ENCODE measurements at places on chromosomes 11 and 22.
A peak's percentile ranks its signal among the peaks of the same experiment; 100 is the strongest.

DNA sequence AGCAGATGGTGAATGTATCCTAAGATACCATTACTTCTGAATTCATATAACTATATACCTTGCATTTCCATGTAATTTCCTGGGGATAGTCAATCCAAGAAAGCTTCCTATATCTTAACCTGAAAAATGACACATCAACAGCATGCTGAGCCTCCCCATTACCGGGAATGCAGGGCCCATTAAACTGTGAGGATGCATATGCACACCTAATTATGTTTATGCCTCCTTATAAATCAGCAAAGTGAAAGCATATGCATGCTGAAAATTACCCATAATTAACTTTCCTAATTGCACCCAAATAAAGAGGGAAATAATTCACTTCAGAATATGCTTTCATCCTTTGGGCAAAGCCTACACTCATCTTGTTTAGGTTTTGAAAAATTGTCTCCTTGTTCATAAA lies 663.0 kb downstream of the KCNA4 start:
- DNase-seq = no peak

DNA sequence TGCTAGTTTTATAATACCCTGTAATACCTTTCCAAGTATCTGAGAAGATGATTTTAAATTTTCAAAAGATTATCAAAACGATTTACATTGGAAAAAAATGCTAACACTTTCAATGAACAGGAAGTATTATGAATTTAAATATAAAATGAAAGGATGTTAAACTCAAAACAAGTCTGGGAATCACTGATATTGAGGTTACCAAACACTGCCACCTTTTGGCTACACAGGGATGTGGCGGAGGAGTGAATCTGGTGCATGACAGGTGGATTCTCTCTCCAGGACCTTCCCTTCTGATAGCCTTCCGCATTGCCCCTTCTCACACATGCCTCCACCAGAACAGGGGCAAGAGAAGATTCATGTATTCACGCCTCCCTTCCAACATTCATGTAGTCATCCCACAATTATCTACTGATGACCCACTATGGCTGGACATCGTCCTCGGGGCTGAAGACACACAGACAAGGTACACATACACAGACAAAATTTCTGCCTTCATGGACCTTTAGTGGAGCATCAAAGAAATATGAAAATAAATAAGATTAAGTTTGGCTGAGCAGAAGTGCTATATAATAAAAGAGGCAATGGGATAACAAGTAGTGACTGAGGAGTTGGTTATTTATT lies 34.7 kb downstream of the ATG16L2 start:
- peak; percentile 54 for DNase-seq

DNA sequence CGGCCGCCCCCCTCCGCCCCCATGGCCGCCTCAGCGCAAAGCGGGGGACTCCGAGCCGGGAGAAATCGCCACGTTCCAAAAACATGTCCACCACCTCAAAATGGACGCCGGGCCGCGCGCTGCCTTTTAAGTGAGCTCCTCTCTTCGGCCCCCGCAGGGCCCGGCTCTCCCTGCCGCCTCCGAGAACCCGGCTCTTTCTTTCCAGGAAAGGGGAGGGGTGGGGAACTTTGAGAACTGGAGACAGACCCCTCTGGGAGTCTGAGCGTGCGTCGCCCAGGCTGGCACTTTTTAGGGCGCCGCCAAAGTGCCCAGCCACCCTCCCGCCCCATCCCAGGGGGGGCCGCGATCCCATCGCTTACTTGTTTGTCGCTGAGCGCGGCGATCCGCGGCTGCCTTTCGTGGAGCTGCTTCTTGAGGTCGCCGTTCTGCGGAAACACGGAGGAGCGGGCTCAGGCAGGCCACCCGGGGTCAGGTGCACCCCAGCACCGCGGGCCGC lies 1.6 kb downstream of the PHF21B start:
- DNase-seq = no peak

- no peak for DNase-seq
These were observed 160.0 kb downstream of the NAV2 start for GRCh38 chr11:19872512-19873145.

- no peak for DNase-seq
These were observed 12.1 kb downstream of the GAL3ST1 start for GRCh38 chr22:30562366-30562765.

- peak; percentile 45 for DNase-seq
These were observed 227.0 kb upstream of the POU2AF2 start for GRCh38 chr11:111018566-111018965.

GRCh38 chr22:17106785-17107546 lies 14.2 kb downstream of the TMEM121B start:
- peak; percentile 95 for DNase-seq

DNA sequence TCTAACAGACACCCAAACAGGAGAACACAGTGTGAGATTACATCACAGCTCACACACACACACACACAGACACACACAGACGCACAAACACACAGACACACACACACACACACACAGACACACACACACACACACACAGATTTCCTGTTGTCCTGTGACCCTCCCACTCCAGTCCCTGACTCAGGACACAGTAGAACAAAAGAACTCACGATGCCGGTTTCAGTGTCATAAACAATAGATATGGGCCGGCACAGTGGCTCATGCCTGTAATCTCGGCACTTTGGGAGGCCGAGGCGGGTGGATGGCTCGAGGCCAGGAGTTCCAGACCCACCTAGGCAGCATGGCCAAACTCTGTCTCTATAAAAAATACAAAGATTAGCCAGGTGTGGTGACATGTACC lies 13.8 kb upstream of the KAT5 start:
- no peak for DNase-seq
